ENCODE measurements at places on chromosomes 1 and 21. TPM values are rescaled to one million over a fixed set of nuclear protein-coding genes. Genes with fewer than 3 reads are reported as not detected.

DNA sequence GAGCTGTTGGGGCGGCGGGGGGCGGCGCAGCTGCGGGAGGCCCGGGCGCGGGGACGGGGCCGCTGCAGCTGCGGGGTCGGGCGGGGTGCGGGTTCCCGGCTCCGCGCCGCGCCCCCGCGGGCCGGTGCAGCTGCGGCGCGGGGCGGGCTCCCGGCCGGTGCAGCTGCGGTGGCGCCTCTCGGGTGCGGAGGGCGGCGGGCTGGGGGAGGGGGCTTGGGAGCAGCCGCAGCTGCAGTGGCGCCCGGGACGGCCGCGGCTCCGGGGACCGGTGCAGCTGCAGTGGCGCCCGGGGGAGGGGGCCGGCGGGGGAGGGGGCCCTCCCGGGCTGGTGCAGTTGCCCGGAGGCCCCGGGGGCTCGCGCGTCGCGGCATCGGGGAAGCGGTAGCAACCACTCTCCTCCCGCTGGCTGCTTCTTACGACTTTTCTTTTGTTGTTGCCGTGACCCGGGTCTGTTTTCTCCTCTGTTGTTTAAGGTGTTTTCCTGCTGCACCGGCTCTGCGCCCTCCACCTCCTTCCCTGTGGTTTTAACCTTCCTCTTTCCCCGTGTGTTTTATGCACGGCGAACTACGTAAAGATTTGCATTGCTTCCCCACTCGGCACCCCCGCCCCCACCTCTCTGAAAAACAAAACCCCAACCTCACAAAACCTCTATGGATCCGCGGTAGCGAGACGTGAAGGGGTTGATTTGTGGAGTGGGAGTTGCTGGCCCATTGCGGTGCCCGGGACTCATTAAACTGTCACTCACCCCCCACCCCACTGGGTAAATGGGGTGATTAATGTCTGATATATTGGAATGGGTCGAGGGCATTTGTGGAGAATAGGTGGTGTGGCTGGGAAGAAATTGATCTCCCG is 1.7 kb upstream of the ZBTB18 start:
- peak; percentile 64 for DNase-seq

The LCE1E gene
- total RNA-seq, result not detected

DNA sequence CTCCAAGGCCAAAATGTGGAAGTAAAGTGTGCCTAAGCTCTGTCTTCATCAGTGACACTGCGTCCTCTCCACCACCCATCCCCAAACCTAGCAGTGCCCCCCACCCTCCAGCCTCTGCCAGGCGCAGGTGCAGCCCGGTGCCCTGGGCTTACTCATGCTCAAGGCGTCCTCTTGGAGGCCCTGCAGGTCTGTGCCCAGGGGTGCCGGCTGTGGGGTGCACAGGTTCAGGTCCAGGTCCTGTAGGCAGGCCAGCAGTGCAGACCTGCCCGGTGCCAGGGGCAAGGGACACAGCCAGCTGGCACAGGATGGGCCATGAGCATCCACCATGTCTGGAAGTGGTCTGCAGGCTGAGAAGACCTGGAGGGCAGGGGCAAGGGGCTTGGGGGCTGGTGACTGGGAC is 5.1 kb downstream of the ZNF683 start:
- DNase-seq, result no peak

DNA sequence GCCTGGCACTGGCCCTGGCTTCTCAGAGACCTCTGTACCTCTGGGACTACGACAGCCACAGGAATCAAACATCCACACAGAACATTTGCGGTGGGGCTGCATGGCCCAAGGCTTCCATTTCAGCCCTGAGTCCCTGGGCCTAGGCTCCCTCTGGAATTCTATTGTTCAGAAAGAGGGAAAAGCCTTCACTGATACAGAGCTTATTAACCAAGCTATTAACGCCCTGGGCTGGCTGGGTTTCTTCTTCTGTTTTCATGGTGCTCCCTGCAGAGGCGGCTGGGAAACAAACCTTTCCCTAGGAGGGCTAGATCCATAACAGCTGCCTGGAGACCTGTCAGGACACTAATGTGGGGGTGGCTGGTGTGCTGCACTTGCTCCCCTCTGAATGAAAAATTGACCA is 88.2 kb downstream of the KAZN start:
- DNase-seq, result no peak

DNA sequence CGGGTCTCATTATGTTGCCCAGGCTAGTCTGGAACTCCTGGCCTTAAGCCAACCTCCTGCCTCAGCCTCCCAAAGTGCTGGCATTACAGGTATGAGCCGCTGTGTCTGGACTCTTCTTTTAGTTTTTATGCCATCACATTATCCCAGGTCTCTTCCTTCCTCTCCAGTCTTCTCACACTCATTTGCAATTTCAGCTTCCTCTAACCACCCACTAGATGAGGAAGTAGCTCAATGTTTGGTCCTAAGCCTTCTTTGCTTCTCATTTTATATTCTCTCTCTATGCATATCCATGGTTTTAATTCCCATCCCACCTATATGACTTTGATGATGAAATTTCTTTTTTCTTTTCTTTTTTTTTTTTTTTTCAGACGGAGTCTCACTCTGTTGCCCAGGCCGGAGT is 3.1 kb upstream of the ZBTB8A start:
- DNase-seq, result no peak

Measured in CD8-positive, alpha-beta memory T cell (primary cell).